Stimulated activated CD8-positive, alpha-beta memory T cell treated with anti-CD3 and anti-CD28 coated beads, Interleukin-7, amount 100 ng/mL, for 48 hours (primary cell): ENCODE measurements at places on chromosomes 7 and 10.

- DNase-seq: no peak
Observed at GRCh38 chr7:80060218-80060806, 74.3 kb upstream of the GNAI1 start.

DNA sequence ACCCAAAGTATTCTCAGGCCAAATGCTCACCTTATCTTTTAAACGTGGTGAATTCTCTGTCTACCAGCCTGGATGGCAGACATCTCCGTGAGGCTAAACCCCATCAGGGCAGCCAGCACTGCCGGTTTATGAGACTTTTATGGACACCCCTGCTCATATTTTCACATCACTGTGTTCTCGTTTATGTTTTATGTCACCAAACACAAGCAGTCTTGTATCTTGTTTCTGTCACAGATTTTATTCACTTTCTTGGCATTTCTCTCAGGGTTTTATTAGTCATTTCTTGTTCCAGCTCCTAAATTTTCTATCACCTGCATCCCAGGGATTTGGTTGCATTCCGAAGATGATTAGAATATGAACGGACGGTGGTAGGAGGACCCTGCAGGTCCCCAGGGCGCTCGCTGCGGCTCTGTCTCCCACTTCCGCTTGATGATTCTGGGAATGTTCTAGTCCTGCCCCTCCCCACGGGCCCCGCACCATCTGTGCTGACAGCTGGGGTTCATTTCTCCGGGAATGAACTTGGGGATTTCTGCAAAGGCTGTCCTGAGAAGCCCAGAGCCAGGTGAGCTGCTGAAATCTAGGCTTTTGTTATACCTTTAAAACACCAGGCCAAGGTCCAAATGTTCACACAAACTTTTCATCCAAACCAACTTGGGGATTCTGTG is 217.6 kb downstream of the GFRA1 start:
- DNase-seq: no peak

DNA sequence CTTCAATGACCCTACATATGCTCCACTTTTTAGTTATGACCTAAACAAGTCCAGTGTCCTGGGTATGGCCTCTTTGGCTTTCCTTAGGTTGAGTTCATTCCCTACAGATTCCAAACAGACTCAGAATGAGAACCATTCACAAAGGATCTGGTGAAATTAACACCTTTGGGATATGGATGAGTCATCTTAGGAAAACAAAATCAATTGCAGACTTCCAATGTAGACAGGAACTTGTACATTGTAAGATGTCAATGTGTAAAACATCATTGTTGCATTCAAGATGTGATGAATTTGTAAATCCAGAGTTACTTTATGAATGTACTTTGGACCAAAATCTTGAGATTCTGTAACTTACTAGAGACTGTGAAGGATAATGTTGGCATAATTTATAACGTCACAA is 43.4 kb upstream of the HECTD2 start:
- DNase-seq: no peak

- no peak for DNase-seq
Observed at GRCh38 chr10:83965473-83965872, 173.8 kb upstream of the GHITM start.

- DNase-seq: no peak
Observed at GRCh38 chr10:62769574-62770242, 34.8 kb upstream of the ADO start.

GRCh38 chr10:22736134-22736533 is 21.8 kb upstream of the PIP4K2A start:
- no peak for DNase-seq

GRCh38 chr10:27717861-27718260 is 27.8 kb downstream of the MKX start:
- DNase-seq: no peak
